ENCODE measurements at places on chromosomes 1 and 21. TPM values are rescaled to one million over a fixed set of nuclear protein-coding genes. Genes with fewer than 3 reads are reported as not detected.

DNA sequence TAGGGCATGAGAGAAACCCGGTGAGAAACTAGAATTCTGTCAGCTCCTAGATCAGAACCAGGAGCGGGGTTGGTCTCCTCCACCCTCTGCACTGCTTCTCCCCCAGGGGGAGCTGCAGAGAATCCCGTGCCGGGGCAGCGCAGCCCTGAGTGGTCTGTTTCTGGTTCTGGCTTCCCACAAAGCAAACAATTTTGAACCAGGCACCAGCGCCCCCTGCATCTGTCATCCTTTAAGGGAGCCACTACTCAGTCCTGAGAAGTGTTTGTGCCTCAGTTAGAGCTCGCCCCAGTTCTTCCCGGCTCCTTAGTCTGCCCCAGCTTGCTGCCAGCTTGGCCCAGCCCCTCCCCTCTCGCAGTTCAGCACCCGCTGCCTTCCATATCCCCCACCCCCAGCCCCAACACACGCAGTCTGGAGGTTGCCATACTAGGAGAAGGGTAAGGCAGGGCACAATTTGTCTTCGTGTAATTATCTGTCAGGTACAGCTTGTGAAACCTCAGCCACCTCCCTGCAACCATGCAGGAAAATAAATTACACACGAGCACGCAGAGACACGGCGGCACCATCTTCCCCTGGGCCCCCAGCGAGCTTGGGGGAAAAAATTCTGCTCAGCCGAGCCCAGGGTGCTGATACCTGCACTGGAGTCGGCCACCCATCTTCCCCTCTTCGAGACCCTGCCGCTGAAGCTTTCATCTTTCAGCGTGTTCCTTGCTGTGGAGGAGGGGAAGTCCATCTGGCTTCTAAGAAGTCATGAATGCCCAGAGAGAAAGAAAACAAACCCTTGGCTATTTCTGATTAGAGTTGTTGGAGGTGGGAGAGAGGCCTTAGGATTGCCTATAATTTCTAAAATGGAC is 62.6 kb upstream of the CD1D start:
- DNase-seq, result peak; percentile 93

DNA sequence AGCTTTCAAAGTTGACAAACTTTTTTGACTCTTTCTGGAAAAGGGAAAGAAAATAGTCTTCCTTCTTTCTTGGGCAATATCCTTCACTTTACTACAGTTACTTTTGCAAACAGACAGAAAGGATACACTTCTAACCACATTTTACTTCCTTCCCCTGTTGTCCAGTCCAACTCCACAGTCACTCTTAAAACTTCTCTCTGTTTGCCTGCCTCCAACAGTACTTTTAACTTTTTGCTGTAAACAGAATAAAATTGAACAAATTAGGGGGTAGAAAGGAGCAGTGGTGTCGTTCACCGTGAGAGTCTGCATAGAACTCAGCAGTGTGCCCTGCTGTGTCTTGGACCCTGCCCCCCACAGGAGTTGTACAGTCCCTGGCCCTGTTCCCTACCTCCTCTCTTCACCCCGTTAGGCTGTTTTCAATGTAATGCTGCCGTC is 160.8 kb upstream of the SGIP1 start:
- DNase-seq, result no peak

- DNase-seq, result no peak
Observed at GRCh38 chr1:84869720-84870119, 23.3 kb downstream of the LPAR3 start.

GBP5 gene
- not detected for total RNA-seq

DCDC2B gene
- total RNA-seq, result not detected

Measured in GM23338 (cell line).